Hindlimb muscle (tissue), 1 donor: ENCODE measurements at places on chromosomes 12 and 14. TPM values are rescaled to one million over a fixed set of nuclear protein-coding genes. Genes with fewer than 3 reads are reported as not detected.

The GZMB gene
- polyA plus RNA-seq: not detected

The DPPA3 gene
- polyA plus RNA-seq: not detected

The GALNT16 gene
- 25.7 TPM for polyA plus RNA-seq

The NUAK1 gene
- 9.7 TPM for polyA plus RNA-seq

The GLT1D1 gene
- 1.5 TPM for polyA plus RNA-seq

The IL25 gene
- polyA plus RNA-seq: not detected

The OVCH1 gene
- polyA plus RNA-seq: 0.54 TPM

The SCFD1 gene
- 55.3 TPM for polyA plus RNA-seq

The RPS6KA5 gene
- 5.6 TPM for polyA plus RNA-seq

The KRT5 gene
- polyA plus RNA-seq: 12.2 TPM

The GPR84 gene
- polyA plus RNA-seq: 0.17 TPM

The TSPAN8 gene
- polyA plus RNA-seq: 1.3 TPM

The CCNT1 gene
- polyA plus RNA-seq: 19.9 TPM

The DPF3 gene
- 4.5 TPM for polyA plus RNA-seq

The GPRC5D gene
- not detected for polyA plus RNA-seq

The TSPAN19 gene
- polyA plus RNA-seq: not detected

The ZC2HC1C gene
- polyA plus RNA-seq: 2.0 TPM
